ENCODE measurements at places on chromosomes 2 and 18.

- no peak for DNase-seq
Measured at GRCh38 chr2:212484563-212485080, 54.0 kb downstream of the ERBB4 start.

DNA sequence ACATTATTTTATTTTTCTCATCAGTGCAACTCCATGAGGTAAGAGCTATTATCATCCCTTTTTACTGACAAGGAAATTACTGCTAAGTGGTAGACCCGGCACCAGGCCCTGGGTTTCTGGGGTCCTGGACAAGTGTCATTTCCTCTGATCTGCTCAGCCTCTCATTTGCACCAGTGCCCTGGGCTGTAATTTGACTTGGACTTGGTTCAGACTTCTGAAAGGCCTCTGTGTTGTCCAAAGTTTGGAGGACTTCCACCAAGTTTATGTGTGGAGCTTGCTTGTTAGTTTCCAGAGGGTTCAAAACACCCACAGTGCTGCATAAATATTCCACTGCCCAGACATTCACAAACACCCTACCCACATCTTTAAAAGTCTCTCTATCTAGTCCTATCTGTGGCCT lies 44.0 kb upstream of the PPP1CB start:
- DNase-seq, result no peak

GRCh38 chr2:181764095-181764963 lies 84.0 kb upstream of the NEUROD1 start:
- DNase-seq, result no peak

GRCh38 chr2:73993376-73993775 lies 8.7 kb downstream of the TET3 start:
- DNase-seq, result no peak

GRCh38 chr18:28963481-28963880 lies 786.6 kb upstream of the CDH2 start:
- no peak for DNase-seq

DNA sequence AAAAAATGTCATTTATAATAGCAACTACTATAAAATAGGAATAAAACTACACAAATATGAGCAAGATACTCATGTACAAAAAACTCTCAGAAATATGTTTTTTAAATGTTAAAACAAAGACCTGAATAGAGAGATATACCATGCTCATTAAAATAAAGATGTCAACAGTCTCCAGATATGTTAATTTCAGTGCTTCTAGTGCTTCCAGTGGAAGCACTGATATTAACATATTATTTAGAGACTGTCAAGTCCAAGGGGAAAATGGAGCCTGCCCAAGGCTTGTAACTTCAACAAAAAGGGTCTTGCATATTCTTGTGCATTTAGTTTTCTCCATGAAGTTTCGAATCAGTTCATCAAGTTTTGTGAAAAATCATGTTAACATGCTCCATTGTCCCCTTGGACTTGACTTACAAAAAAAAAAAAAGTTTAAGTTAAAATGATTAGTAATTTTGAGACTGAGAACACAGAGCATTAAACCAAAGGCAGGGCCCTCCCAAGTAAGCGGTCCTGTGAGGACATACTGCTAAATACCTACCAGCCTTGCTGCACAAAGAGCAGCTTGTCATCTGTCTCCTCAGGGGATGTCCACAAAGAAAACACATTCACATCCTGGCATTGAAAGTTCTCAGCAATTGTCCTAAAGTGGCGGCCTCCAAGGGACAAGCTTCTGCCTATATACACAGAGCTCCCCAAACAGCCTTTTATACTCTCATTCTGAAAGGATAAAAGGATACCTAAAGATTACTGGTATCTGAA lies 501.9 kb upstream of the CHAC2 start:
- DNase-seq, result no peak

DNA sequence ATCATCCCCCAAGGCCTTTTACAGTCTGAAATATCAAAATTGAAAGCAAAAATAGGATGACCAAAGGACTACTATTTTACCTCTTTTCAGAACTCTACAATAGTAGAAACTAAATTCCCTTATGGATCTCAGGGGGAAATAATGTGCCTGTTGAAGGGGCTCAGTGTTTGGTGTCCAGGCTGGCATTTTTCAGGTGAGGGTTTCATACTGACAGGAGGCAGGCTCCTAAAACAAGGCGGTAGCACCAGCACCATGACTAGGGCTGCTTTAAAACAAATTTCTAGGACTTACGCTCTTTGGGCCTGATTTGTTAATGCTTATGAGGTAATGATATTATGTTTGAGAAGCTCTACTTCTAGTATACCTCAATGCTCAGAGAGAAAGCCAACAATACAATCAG lies 5.2 kb upstream of the BOLA3 start:
- no peak for DNase-seq

DNA sequence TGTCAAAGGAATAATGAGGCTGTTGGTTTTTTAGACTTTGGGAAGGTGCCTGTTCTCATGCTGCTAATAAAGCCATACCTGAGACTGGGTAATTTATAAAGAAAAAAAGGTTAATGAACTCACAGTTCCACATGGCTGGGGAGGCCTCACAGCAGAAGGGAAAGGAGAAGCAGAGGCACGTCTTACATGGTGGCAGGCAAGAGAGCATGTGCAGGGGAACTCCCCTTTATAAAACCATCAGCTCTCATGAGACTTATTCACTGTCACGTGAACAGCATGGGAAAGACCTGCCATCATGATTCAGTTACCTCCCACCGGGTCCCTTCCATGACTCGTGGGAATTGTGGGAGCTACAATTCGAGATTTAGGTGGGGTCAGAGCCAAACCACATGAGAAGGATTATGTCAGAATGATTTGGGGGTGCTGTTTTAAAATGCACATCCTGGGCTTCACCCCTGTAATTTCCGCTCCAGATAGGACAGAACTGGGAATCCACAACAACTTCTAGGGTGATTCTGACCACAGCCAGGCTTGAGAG lies 37.8 kb downstream of the TCF7L1 start:
- DNase-seq, result no peak

DNA sequence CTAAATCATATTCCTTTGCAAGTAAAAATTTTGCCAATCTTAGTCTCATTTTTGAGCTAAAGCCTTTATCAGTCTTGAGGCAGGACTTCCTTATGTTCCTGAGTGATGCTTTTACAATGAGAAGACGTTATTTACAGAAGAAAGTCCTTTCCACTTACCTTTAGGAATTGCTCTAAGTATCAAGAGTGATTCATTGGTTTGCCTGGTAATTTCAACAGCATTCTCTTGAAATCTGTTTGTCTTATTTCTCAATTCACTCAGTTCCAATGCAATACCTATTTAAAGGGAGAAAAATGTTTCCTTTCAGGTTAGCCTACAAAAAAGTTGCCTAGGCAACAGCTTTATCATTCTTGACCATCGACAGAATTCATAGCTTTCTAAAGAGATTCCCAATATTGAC lies 137.2 kb downstream of the LAMA1 start:
- DNase-seq, result no peak

Data from NCI-H345 (cell line).